ENCODE measurements at places on chromosomes 7 and 10.

DNA sequence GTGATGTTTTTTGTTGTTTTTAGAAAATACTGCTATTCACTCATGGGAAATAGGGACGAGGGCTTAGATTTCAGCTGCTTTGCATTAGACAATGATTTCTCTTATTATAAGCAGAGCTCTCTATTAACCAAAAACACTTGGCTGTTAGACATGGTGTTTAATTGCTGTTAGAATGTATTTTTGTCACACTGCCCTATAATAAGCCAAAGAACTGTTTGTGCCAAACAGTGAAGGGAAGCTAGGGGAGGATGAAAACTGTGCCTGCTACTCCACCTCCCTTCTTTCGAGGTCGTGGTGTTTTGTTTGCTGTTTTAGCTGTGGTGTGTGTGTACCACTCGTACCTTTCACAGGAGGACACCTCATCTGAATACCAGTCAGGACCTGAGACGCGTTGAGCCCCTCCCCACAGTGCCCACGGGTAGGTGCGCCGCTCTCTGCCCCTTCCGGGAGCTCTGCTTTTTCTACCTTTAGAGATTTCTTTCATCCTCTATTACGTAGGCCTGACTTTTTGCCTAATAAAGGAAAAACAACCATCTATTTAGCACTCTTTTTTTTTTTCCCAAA lies 57.9 kb downstream of the CUX1 start:
- no peak for DNase-seq

GRCh38 chr7:135959646-135960363 lies 17.4 kb downstream of the MTPN start:
- DNase-seq, result no peak

GRCh38 chr10:4033341-4033896 lies 248.4 kb upstream of the KLF6 start:
- DNase-seq, result no peak

GRCh38 chr10:128971374-128972035 lies 495.5 kb upstream of the MGMT start:
- DNase-seq, result no peak

DNA sequence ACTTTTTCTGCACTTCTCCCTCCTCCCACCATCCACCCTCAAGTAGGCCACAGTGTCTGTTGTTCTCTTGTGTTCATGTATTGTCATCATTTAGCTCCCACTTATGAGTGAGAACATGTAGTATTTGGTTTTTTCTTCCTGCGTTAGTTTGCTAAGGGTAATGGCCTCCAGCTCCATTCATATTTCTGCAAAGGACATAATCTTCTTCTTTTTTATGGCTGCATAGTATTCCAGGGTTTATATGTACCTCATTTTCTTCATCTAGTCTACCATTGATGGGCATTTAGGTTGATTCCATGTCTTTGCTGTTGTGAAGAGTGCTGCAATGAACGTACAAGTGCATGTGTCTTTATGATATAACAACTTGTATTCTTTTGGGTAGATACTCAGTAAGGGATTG lies 230.4 kb downstream of the ARL4A start:
- DNase-seq, result no peak

DNA sequence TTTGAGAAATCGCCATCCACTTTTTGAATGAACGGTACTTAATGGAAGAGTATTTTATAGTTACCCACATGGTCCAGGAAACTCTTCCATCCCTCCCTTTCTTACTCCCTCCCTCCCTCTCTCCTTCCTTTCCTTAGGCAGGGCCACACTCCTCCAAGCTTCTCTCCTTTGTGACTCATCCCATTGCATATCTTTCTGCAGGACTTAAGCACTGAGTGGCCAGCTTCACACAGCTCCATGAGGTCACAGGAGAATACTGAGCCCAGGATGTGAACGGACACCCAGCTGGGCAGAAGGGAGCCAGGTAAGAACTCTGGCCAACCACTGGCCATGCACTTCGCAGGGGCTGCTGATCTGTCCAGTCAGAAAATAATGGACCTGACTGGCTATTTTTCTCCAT lies 189.7 kb upstream of the ADCY1 start:
- no peak for DNase-seq

DNA sequence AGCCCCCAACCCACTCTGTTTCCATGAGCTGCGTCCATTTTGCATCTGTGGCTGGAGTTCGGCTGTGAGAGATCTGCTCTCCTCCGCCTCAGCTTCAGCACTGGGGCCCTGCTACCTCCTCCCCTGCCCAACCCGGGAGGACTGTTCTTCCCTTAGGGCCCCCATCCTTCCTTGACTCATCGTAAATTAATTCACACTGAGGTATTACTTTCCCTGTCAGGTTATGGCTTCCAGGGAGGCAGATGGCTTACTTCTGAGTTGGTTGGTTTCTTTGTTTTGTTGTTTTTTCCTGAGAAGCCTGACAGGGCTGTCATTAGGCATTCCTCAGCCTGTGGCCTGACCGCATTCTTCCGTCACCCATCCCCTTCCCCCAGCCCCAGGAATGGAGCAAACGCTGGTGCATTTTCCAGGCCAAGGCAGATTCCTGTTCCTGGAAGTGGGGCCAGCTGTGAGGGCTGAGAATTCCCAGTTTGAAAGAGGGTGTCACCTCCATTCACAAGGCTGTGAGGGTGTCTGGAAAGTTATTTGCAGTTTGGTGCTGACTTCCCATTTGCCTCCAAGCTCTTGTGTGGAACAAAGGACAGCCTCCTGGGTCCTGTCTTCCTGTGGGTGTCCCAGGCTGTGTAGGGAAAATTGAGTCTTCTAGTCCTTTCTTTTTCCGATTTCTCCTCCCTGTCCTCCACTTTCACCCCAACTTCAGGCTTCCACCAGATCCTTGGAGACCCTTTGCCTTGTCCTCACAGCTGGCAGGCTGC lies 11.7 kb downstream of the CPA5 start:
- DNase-seq, result no peak

GRCh38 chr10:48414778-48415177 lies 108.3 kb downstream of the MAPK8 start:
- DNase-seq, result no peak

GRCh38 chr7:66629222-66630062 lies 761 bp downstream of the KCTD7 start:
- DNase-seq, result no peak

GRCh38 chr10:134247-135131 lies 766 bp upstream of the ZMYND11 start:
- peak; percentile 42 for DNase-seq

GRCh38 chr10:62050893-62051433 lies 149.5 kb downstream of the ARID5B start:
- DNase-seq, result peak; percentile 87

DNA sequence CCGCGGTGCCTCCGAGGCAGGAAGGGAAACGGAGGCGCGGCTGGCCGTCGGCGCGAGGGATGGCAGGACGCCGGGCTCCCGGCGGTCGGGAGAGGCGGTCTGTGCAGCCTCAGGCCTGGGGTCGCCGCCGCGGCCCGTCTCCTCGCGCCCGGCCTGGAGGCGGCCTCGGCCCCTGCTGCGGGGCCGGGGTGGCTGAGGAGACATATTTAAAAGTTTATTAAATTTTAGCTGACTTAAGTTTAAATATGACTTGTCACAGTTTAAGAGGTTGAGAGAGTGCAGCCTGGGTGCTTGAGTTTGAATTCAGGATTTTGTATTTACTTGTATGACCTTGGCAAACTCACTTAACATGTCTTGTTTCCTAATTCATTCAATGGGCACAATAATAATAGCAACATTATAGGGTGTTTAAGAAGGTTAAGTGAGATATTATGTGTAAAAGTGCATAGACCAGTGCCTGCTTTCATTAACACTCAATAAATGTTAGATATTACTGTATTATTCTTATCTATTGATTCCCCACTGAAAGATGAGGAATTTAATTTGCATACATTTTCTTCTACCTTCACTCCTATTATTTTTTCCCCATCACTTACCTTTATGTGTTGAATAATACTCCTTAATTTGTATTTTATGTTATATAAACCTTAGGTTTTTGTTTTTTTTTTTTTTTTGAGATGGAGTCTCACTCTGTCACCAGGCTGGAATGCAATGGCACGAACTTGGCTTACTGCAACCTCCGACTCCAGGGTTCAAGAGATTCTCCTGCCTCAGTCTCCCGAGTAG lies 718 bp downstream of the DYNC2I1 start:
- no peak for DNase-seq

DNA sequence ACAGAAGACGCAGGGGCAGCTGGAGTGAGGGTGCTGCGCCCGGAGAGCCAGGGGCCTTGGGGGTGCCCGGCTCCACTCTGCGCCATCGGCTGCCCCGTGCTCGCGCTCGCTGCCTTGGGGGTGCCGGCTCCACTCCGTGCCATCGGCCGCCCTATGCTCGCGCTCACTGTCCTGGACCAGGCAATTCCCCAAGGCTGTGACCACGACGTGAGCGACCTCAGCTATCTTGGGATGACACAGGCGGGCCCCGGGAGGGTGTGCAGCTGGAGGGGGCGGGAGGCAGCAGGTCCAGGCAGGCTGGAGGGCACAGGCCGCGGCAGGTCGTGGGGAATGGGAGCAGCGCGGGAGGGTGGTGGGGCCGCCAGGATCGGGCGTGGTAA lies 29.7 kb downstream of the CYP2W1 start:
- DNase-seq, result no peak

- DNase-seq, result no peak
Measured at GRCh38 chr10:31143331-31143935, 111.8 kb upstream of the ZNF438 start.

DNA sequence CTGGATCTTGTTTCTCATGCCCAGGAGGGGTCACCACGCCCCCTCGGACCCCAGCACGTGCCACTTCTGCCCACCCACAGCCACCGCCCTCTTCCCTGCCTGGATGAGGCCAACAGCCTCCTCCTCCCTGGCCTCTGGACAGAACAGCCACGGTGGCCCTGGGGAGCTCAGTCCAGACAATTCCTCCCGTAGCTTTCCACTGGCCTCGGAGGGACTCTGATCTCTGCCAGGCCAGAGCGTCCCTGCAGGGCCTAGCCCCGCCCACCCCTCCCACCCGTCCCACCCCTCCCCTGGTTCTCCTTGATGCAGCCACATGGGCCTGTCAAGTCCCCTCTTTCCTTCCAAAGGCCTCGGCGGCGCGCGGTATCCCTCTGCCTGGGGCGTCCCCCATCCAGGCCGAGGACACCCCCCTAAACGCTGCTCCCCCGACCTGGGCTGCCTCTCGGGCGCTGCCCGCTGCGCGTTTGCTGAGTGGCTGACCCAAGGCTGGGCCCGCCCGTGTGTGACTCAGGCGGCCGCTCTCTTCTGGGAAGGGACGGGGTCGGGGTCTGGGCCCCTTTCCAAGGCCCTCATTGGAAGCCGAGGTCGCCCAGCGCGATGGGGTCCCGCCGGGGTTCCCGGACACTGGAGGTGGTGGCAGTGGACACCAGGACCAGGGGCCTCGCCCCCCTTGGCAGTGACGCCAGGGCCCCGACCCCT lies 557 bp downstream of the TMEM120A start:
- no peak for DNase-seq

GRCh38 chr10:79286318-79286951 lies 60.8 kb upstream of the PPIF start:
- DNase-seq, result peak; percentile 87

DNA sequence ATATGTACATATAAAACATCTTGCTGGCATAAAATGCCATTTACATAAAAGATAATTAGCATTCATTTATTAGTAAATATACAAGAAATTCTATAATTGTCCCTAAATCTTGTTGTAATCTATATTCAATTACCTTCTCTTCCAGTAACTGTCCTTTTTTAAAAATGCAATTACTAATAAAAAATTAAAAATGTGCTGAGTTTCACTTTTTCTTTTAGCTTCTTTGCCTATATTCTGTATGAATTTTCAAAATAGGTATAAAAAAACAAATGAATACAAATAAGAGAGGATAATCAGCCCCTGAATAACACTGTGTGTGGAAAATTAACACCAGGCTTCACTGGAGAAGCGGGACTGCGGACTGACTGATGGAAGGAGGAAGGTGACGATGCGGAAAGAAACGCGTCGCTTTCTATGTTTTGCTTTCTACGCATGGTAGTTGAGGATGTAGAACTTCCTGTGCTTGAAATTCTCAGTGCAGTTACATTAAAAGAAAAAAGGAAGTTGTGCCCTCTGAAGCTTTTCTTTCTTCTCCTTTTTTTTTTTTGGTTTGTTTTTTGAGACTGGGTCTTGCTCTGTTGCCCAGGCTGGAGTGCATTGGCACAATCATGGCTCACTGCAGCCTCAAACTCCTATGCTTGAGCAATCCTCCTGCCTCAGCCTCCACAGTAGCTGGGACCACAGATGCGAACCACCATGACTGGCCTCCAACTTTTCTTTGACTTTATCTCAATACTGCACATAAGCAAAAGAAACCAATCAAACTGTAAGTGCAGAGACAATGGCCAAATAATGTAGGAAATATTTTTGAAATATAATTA lies 7.4 kb upstream of the ZMYND11 start:
- DNase-seq, result peak; percentile 29

DNA sequence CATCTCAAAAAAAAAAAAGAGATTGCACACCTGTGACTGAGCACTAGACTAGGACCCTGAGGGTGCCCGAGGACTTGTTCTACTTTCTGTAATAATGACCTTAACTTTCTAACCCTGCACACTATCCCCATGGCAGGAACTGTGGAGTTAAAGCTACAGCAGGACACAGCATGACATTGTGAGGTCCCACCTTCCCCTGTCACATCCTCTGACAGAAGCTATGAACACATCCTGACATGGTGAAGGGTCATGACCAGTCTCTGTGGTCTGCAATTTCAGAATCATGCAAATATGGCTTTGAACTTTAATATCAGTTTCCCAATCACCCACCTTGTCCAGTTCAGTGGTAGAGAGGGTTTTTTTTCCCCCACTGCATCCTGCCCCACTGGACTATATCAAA lies 18.5 kb upstream of the SAR1A start:
- no peak for DNase-seq

DNA sequence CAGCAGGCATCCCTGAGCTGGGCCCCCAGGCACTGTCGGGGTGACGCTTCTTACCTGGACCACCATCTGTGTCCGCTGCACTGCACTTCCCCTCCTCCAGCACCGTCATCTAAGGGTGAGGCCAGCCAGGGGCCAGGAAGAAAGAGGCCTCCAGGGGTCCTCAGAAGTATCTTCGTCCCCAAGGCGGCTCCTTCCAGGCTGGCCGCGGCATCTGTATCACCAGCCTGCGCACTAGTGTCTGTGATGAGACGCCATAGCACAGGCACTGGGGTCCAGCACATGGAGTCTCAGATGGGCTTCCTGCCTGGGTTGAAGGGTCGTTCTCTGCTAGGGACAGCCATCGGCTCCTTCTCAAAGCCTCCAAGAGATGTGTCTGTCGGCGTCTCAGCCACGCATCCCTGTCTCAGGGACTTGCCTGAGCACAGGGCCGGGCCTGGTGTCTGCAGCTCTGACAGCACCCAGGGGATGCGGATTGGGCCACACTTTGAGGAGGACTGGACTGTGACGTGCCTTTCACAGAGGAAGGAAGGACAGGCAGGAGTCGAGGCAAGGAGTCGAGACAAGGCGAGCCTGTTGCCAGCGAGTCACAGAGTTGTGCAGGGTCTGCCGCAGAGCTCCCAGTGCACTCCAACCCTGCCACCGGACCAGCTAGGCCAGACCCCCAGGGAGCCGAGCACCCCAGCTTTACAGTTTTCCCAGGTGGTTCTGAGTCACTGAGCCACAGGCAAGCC lies 101.5 kb upstream of the DIP2C start:
- DNase-seq, result no peak

- DNase-seq, result no peak
Measured at GRCh38 chr7:149727899-149728476, 45.4 kb downstream of the ZNF467 start.
